M059J (cell line): ENCODE measurements at places on chromosomes 5 and 9. TPM values are rescaled to one million over a fixed set of nuclear protein-coding genes. Genes with fewer than 3 reads are reported as not detected.
A peak's percentile ranks its signal among the peaks of the same experiment; 100 is the strongest.

Gene FOXD4L3
- not detected in 2 replicates for total RNA-seq

Gene RASEF
- total RNA-seq: 2.5 TPM in 2 replicates

DNA sequence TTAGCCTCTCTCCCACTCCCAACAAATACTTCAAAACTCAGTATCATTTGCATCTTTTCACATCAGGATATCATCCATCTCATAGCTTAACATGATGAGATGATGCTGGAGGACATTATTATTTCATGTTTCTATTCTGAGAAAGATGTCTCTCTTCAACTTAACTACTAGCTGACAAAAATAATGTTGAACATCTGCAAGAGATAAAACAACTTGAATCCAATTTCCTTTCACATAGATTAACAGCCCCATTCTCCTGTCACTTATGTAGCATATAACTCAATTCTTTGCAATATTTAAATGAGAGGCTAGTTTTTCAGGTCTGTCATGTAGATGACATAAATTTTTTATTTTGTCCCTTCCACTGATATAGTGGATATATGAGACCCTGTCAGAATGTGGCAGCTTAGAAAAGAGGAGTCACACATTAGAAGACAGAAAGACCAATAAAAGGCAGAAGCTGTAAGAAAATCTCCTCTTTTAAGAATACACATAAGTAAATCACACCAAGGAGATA, 239.2 kb upstream of the KIF2A start:
- DNase-seq: no peak

DNA sequence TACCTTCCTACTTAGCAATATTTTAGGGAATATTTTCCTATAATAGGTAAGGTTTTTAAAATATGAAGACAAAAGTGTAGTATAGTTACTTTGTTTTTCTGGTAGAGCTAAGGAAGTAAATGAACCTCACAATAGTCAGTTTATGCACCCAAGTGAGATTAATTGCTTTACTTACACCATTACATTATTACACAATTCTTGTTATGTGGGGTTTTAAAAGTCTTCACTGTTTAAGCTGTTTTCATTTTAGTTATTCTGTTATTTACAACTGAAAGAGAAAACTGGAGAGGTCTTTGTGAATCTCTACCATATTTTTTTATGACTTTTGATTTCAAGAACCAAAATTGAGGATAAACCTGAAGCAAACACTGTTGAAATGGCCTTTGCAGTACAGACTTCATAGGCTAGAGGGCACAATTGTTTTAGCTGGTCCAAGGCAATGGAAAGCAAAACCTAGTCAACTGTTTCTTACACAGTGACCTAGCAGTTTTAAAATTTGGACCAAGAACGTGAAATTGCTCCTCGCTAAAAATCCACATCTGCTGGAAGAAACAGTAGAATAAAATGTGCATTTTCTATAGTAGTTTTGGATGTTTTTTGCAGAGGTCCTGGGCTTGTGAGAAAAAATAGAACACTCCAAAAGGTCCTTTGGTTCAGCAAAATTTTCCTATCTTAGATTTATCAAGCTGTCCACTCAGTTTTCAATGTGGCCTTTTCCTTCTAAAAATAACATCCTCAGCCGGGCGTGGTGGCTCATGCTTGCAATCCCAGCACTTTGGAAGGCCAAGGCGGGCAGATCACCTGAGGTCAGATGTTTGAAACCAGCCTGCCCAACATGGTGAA, 66.4 kb upstream of the FER start:
- peak; percentile 73 for DNase-seq

DNA sequence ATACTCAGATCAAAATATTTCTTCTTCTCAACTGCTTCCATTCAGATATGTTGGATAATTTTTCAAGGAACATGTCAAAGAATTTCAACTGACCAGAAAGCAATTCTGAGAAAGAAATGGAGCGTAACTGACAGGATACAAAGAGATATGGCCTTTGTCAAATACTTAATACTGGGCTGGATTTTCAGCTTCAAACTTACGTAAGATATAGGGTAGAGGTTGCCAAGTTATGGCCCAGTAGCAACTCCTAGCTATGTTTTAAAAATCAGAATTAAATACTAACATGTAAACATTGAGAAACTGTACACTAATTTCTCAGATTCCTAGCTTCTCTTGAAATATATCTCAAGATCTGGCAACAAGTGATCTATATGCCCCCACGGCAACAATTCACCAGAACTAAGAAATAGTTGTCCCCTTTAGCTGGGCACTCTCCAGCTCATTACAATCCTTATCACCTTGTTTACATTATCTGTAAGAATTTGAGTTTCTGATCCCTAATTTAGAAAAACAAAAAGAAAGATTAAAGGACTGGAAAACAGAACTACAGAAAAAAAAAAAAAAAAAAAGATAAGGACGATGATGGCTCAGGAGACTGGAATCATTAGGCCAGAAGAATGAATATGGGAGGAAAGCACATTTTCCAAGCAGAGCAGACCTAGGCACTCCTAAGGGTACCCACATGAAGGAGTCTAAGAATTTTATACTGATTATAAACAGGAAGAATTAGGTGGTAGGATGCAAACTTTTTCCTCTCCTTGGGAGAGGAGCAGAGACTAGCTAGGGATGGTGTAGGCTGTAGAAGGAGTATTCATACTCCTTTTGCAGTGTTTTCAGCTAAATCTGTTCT, 23.0 kb downstream of the INIP start:
- no peak for DNase-seq

DNA sequence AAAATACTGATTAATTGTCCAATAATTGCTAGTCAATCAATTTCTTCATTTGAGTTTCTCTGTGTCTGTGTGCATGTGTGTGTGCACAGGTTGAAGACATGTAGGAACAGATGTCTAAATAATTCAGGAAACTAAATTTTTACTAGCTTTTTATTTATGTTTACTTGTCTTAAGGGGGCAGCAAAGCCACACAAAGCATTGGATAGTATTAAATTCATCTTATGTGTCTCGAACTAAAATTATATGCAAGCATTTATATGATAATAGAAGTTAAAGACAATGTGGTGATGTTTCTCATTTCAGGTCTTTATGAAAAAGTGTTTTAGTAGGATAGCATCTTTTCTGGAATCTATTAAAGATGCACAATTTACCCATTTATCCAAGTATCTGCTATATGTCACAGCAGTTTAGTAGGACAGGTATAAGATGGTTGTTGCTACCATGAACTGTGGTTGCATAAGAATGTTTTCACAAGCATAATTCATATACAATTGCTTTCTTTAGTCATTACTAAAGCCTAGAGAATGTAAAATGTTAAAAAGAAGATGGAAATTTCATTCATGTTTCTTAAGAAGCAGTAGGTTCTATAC, 784.6 kb upstream of the NUDT12 start:
- DNase-seq: peak; percentile 49

- DNase-seq: no peak
Observed at GRCh38 chr9:132748450-132748849, 78.2 kb downstream of the GTF3C4 start.

GRCh38 chr5:74199005-74199404, 441.5 kb downstream of the ENC1 start:
- DNase-seq: peak; percentile 41

- peak; percentile 83 for DNase-seq
Observed at GRCh38 chr9:19174127-19174912, 47.0 kb upstream of the PLIN2 start.

GRCh38 chr5:96566833-96567587, 95.2 kb upstream of the CAST start:
- peak; percentile 89 for DNase-seq

DNA sequence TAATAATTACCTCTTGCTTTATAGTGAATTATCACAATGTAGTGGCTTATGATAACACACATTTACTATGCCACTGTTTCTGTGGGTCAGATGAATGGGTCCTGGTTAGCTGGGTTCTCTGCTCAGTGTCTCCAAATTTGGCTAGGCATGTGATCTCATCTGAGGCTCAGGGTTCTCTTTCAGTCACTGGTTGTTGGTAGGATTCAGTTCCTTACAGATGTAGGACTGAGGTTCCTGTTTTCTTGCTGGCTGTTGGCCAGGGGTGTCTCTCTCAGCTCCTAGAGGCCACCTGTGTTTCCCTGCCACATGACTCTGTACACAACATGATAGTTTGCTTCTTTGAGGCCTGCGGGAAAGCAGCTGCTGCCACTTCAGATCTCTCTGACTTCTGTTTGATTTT, 7.1 kb downstream of the NFX1 start:
- no peak for DNase-seq

- no peak for DNase-seq
Observed at GRCh38 chr9:135244271-135245221, 157.1 kb downstream of the OLFM1 start.
